Caki2 (cell line): ENCODE measurements at places on chromosomes 11 and 22. TPM values are rescaled to one million over a fixed set of nuclear protein-coding genes. Genes with fewer than 3 reads are reported as not detected.

DNA sequence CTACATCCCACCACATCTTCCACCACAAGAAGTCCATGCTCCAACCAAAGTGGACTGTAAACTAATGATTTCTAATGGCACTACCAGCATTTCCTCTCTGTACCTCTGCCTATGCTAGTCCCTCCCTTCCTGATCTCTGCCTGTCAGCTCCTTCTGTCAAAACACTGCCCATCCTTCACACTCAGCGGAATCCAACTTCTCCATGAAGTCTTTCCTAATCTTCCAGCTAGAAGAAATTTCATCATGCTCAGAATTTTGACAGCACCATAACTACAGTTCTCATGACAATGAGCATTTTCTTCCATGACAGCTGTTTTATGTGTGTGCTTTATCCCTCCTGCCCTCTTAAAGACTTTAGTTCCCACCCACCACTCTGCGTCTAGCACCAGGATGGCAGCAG is 111.4 kb downstream of the SERGEF start:
- DNase-seq = no peak

GPR83 gene
- total RNA-seq = not detected in 2 replicates

DNA sequence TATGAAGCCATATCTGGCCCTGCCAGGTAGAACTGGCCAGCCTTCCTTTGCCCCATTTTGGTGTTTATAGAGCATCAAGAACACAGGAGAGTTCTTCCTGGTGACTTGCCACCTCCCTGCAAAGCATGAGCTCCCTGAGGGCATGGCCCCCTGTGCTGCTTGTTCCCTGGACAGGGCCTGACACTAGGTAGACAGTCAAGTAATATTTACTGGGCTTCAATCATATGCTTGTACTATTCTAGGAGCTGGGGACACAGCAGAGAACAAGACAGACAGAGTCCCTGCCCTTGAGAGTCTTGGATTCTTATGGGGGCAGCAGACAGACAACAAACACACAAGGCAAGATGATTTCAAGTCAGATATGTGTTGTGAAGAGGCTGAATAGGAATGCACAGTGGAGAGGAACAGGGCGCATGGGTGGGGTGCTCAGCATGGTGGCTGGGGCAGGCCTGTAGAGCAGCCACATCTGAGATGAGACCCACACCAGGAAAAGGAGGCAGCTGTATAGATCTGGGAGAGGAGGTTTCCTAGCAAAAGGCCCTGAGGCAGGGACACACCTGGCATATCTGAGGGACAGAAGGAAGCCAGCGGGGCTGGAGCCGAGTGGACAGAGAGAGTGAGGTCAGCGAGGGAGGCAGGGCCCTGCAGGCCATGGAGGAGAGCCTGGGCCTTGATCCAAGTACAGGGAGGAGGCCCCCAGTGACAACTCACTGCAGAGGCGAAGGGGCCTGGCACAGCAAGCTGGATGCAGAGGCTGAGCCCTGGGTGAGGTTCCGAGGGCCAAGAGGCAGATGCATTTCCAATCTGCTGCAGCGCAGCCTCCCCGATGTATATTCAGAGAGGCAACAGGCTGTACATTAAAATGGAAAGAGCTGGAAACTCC is 10.2 kb upstream of the CBX6 start:
- DNase-seq = no peak

GRCh38 chr11:64837887-64838351 is 6.5 kb downstream of the CDC42BPG start:
- no peak for DNase-seq

DNA sequence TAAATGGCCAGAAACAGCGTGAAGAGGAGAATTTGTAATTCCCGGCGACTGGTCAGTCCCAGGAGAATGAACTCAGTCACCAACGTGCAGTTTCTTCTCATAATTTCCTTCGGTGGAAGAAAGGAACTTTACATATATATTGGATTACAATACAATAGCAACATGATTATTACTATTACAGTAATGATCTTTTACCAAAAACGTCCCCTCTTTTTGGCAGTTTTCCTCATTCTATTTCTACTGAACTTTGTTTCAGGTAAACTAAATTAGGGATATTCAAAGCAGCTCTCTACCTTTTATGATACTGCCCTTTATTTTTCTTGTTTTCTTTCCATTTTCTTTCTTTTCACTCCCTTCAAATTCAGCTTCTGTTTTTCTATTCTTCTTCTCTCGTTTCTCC is at the start of gene OR5M8:
TSS of gene OR5M8 (minus strand) at position 101 of the 400 bp plus-strand sequence. CDS start at position 101, 0 bp downstream.
- no peak for DNase-seq

GAB2 gene
- 1.9 and 9.7 TPM in 2 replicates for total RNA-seq

DNA sequence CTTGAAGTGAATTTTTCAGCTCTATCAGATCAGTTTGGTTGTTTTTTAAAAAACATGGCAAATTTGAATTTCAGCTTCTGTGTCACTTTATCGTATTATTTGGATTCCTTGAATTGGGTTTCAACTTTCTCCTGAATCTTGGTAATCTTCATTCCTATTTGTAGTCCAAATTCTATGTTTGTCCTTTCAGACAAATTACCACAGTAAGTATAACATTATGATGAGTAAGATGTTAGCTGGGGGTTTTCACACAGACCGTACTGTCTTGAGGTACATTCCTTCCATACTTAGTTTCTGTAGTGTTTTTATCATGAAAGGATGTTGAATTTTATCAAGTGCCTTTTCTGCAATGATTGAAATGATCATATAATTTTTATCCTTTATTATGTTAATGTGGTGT is 28.0 kb downstream of the OR5B17 start:
- DNase-seq = no peak

DGCR6 gene
- 8.2 TPM in 1 of 2 replicates, not detected in the other for total RNA-seq

DNA sequence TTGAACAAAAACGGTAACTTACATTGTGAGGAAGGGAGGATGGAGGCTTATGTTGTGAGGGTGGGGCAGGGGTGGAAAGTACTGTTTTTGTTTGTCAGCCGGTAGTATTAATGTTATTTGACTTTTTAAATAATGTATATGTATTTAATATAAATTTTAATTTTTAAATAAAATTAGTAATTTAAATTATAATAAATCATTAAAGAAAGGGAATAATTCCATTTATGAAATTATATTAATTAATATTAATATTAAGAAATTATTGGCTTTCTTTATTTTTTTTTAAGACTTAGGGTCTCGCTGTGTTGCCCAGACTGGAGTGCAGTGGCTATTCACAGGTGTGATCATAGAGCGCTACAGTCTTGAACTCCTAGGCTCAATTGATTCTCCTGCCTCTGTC is 24.0 kb upstream of the TNRC6B start:
- DNase-seq = no peak

- DNase-seq = no peak
These were observed 23.7 kb downstream of the RRP8 start for GRCh38 chr11:6579681-6580080.

CLTCL1 gene
- 1.5 and 2.9 TPM in 2 replicates for total RNA-seq

APOL5 gene
- not detected in 2 replicates for total RNA-seq

- no peak for DNase-seq
These were observed 588 bp downstream of the VPS37C start for GRCh38 chr11:61160487-61161189.

PHETA2 gene
- not detected in 2 replicates for total RNA-seq

- DNase-seq = peak; percentile 68
These were observed 2.1 kb downstream of the CCND1 start for GRCh38 chr11:69642913-69643632.

DNA sequence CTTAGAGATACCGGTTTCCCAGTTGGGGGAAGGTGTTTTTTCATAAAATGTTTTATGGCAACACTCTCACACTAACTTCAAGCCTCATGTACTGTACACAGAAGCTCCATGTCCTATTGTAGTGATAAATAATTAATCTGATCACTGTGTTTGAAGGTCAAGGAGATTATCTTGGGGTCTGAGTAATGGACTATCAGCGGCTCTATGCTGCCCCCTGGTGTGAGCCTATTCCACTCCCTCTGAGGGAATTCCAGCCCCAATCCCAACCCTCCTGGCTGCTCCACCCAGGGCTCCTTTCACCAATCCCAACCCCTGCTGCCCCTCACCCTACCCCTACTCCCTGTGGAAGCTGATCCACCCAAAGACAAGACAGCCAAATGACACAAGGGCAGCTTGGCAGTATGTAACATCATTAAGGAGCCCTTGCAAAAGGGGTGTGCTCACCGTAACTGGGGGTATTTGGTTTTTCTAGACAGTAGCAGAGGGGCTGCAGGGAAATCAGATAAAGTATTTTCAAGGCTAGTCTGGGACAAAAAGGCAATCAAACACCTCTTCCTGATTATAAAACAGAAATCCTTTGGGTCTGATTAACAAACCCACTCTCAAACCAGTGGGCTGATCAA is 22.3 kb downstream of the HPS4 start:
- DNase-seq = peak; percentile 50

OR5B2 gene
- not detected in 2 replicates for total RNA-seq

DNA sequence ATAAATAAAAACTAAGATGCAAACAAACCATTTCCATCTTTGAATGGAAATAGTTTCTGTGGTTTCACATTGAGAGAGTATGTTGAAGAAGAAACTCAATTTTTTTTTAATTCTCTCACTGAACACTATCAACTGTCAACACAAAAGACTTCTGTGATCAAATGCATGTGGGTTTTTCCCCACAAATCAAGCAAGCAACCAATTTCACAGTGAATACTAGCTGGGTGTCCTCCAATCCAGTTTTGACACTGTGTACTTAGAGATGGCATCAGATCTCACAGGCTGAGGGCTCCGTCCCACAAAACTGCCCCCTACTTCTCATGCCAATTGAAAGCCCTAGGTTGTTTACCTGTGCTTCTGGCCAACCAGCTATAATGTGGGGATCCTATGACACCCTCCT is 34.5 kb downstream of the CTSC start:
- DNase-seq = no peak

PHF21A gene
- total RNA-seq = 1.2 and 12.0 TPM in 2 replicates

DNA sequence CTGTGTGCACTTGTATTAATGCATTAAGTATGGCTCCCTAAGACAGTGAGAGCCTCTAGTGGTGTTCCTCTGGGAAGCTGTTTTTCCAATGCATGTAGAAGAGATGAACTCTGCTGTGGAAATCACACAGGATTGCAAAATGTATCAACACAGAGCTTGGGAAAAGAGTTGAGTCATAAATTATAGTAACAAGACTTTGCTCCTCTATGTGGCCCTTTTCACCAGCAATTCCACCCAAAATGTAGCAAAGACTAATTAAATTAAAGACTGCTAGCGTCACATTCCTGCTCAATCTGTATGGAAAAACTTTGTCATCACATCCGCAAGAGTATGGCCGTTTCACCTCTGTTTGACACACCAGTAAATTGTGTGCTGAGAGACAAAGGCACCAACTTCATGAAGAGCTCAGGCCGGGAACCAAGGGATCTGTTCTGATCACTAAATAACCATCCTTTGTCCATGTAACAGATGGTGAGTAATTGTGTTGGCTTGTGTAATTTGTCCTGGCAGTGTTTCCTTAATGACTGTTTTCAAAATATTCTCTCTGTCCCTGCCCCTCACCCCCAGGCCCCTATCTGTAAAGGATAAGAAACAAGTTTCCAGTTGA is 209.2 kb upstream of the SORL1-AS1 start:
- DNase-seq = no peak

- no peak for DNase-seq
These were observed 190.9 kb downstream of the CADM1 start for GRCh38 chr11:115313224-115313838.
